ENCODE measurements at places on chromosomes 4 and X. TPM values are rescaled to one million over a fixed set of nuclear protein-coding genes. Genes with fewer than 3 reads are reported as not detected.

The PAGE2B gene
- total RNA-seq, result 0.28 TPM

The HSFX4 gene
- not detected for total RNA-seq

The VGLL1 gene
- total RNA-seq, result not detected

The UGT2B10 gene
- not detected for total RNA-seq

The ZNF630 gene
- 2.1 TPM for total RNA-seq

The RHOXF1 gene
- total RNA-seq, result not detected
